Left kidney (tissue), 8 donors: ENCODE measurements at places on chromosomes 1 and 21.

DNA sequence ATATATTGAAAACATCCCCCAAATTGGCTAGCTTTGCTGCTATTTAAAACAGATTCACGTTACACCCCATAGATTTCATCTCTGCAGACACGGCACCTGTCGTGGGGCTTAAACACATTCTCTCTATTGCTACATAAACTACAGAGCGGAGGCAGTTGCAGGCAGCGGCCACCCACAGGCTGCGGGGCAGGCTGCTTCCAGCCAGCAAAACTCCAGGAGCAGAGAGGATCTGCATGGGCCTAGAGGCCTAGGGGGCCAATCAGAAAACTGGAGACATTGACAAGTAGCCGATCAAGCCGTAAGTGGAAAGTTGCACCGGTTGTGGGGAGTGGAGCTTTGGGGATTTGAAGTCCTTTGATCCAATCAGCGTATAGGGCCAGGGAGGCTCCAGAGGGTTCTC is 129.0 kb upstream of the KLHDC7A start:
- no peak for DNase-seq

GRCh38 chr1:160520582-160520981 is 2.5 kb downstream of the SLAMF6 start:
- DNase-seq: no peak

- DNase-seq: peak; percentile 30
These were observed at the start of gene PDE4B for GRCh38 chr1:65792669-65793358. Gene PDE4B (plus strand): TSS chr1:65792895.

GRCh38 chr1:243494741-243495431 is 239.0 kb downstream of the SDCCAG8 start:
- no peak for DNase-seq

DNA sequence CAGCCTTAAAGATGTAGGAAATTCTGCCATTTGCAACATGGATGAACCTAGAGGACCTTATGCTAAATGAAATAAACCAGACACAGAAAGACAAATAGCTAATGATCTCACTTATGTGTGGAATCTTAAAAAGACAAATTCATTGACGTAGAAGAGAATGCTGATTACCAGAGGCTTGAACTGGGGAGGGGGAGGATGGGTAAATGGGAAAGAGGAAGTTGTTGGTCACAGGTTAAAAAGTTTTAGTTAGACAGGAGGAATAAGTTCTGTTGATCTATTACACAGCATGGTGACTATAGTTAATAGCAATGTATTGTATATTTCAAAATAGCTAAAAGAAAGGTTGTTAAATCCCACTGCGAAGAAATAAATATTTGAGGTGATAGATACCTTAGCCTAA is 62.8 kb downstream of the PKN2 start:
- DNase-seq: no peak

GRCh38 chr1:7621334-7622219 is 149.5 kb upstream of the VAMP3 start:
- DNase-seq: no peak

DNA sequence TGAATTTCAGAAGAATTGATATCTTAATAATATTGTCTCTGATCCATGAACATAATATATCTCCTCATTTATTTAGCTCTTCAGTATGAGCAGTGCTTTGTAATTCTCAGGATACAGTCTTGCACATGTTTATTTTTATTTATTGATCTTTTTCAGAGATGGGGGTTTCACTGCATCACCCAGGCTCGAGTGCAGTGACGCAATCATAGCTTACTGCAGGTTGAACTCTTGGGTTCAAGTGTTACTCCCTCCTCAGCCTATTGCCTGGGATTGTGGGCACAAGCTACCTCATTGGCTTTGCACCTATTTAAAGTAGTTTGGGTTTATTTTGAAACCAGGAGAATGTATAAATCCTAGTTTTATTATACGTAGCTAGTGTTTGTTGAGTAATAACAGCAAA is 4.7 kb downstream of the RPS6KC1 start:
- no peak for DNase-seq

DNA sequence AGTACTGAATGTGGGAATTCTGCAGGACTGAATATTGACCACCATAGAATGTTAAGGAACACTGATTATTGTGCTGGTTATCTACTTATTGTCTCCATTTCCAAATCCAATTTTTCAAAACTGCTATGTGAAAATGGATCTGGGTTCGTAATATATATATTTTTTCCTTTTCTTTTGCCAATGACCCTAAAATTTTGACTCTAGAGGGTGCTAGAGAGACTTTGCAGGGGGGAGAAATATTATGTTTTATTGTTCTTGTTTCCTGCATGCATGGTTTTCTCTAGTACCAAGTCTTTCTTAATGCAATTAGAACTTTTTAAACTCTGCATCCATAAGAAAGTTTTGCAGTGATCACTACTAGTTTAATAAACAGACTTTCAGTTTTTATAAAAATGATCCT is 1256.9 kb downstream of the BRINP3 start:
- no peak for DNase-seq

DNA sequence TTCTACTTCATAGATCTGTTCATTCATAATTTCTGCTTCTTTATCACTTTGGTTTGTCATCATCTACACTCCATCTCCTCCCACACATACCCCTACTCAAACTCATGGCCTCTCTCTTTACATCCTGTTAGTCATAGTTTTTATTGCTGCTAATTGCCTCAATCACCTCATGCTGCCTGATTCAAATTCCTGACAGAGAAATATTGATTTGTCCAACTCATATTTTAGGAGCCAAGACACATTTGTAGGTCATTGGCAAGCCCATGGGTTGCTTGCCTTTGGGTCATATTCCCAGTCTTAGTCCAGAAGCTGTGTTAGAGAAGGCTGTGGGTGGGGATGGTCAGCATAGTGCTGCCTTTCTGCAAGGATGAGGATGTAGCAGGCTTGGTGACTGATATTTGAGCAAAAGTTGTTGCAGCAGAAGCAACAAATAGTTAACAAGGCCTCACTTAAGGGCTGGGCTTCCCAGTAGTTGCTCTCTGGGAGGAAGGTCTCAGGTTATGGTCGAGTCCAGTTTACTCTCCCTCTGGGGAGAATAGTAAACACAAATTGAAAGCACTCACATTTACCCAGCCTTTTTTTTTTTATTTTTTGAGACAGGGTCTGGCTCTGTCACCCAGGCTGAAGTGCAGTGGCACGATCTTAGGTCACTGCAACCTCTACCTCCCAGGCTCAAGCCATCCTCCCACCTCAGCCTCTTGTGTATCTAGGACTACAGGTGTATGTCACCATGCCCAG is 22.4 kb upstream of the EPS15 start:
- no peak for DNase-seq

DNA sequence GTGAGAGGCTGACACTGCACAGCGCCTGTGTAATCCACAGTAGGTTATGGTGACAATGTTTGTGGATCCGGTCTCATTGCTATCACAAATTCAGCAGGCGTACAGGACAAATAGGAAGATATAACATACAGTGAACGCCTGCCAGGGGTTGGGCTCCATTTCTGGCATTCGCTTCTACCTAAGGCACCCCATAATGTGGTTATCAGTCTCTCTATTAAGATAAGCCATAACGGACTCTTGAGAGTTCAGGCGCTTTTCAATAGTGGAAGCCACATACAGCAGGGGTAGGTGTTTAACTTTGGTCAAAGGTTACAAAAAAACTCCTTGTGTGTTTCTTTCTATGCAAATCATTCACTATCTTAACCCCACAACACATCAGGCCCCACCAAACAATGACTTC is 72.8 kb downstream of the SIPA1L2 start:
- DNase-seq: no peak

DNA sequence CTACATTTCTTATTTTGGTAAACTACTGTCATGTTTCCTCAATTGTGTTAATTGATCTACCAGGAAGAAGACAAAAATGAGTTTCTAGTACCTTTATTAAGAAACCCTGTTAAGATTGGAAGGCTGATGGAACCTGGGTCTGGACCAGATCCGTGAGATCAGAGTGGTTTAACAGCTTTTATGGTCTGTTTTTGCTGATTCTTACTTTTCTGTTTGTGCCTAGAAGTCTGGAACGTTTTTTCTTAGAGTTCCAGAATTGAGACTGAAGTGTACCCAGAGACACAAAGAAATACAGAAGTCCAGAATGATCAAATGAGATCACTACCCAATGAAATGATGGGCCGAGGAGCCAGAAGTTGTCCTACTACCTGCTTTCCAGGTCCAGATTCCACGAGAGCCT is 22.5 kb upstream of the CDC42 start:
- DNase-seq: no peak

DNA sequence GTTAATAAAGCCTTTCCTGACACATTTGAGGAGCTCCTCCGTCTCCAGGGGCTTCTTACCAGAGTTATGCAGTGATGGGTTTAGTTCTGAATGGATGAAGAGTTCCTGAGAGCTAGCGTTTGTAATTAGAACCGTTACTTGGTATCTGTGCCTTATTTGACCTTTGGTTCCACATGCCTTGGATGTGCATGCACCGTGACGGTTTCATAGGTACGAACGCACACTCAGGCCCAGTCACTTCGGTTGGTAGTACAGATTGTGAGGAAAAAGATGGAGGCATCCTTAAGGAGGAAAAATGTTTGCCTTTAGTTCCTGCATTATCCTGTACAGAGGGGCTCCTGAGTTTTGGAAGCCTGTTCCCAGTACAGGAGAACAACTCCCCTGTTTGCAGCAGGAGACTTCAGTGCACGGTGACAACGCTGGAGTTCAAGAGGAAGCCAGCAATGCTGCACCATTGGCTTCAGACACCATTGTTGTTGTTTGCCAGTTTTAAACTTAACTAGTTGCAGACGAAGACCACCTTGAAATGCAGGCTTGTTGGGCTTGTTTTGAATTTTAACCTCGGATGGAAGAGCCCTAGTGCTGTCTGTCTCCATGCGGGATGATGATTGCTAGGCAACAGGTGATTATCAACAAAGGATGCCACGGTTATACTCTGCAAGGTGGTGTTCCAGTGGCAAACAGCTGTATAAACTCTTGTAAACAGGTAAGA is 8.2 kb downstream of the RBM15 start:
- DNase-seq: no peak
